ENCODE measurements at places on chromosomes 1 and 21.

DNA sequence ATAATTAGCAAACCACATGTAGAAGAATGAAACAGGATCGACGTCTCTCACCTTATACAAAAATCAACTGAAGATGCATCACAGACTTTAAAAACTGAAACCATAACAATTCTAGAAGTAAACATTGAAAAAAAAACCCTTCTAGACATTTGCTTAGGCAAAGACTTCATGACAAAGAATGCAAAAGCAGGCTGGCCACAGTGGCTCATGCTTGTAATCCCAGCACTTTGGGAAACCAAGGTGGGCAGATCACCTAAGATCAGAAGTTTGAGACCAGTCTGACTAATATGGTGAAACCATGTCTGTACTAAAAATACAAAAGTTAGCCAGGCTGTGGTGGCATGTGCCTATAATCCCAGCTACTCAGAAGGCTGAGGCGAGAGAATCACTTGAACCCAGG, 1351.7 kb downstream of the MRPL39 start:
- DNase-seq: no peak

DNA sequence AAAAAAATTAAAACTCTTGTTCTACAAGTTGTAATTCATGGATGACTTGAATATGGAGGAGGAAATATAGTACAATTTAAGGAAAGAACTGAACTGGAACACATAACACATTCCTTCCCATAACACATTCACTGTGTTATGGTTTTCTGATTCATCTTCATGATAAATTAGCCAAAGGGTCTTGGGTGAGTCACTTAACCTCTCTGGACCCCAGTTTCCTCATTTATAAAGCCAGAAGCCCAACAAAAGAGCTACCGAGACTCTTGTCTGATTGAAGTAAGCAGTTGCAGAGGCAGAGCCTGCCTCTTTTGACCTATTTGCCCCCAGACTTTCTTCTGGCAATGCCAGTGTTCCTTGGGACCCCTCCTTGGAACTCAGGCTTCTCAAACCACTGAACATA, 161.9 kb upstream of the KCTD3 start:
- DNase-seq: no peak

DNA sequence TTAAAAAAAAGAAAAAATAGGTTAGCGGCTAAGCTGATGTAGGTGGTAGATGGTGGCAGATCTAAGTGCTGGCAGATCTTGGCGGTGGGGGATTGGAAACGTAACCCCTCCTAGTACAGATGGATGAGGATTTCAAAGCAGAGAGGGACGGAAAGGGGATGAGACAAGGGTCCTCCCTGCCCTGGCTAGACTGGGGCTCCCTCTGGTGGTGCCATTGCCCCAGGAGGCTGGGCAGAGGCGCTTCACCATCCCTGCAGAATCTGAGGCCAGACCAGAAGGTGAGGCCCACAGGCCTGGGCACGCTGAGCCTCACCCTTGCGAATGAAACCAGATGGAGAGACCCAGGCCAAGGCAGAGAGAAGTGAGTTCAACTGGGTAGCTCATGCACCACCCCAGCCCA, 7.0 kb upstream of the PLEKHA6 start:
- no peak for DNase-seq

DNA sequence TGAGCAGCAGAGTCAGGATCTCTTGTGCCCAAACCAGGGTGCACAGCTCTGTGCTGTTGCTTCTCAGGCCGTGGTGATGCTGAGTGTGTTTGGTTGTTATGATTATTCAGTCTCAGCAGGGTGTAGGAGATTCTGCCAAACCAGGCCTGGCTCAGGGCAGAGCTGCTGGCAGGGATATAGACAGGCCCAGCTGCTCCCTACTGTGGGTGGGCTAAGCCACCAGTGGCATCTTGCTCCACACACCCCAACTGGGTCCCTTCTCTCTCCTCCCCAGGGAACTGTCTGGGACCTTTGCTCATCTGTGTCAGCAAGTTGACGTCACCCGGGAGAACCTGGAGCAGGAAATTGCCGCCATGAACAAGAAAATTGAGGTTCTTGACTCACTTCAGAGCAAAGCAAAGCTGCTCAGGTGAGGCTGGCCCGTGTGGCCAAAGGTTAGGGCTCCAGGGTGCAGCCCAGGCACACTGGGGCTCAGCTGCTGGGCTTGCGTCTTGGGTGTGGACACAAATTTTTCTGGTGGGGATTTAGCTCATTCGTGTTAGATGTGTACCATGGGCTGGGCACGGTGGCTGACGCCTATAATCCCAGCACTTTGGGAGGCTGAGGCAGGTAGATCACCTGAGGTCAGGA, 9.9 kb upstream of the MIIP start:
- DNase-seq: no peak

- DNase-seq: no peak
Measured at GRCh38 chr1:185861630-185862029, 127.4 kb downstream of the HMCN1 start.

DNA sequence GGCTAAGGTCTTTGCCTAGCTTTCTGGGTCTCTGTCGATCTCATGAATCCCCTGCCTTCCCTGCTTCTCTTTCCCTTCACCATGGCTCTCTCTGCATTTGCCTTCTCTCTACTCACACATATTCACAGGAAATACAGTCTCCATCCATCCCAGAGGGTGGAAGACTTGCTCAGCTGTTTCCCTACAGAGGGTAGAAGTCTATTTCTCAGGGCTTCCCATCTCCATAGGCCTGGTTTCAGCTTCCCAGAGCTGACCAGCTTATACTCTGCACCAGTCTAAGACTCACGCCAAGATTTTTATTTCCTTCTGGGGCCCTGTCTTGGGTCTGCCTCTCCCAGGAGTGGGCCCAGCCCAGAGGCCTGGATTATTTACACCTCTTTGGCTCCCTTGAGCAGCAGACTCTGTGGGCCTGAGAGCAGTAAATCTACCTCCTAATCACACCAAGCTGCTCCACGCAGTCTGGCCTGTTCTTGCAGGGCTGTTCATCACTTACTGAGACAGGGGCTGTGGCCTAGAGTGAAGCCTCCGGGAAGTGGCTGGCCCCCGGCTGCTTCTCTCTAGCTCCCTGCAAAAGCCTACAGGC, 102.5 kb downstream of the PLXNA2 start:
- no peak for DNase-seq

DNA sequence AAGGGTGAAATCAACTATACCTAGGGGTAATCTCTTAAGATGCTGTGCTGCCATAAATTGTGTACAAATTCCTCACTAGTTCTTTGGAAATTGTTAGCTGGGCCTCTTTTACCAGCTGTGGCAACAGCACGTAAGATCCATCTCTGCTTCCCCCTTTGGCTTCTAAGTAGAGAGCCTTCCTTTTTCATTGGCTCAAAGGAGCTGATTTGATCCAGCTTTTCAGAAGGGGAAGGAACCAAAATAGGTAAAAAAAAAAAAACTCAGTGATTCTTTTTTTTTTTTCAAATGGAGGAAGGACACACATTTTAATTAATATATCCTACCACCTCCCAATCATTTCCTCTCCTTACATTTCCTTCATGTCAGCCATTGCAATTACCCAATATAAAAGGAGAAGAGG, 4.0 kb upstream of the RCAN1 start:
- DNase-seq: no peak

- no peak for DNase-seq
Measured at GRCh38 chr1:33273406-33273805, 17.1 kb downstream of the ZNF362 start.

DNA sequence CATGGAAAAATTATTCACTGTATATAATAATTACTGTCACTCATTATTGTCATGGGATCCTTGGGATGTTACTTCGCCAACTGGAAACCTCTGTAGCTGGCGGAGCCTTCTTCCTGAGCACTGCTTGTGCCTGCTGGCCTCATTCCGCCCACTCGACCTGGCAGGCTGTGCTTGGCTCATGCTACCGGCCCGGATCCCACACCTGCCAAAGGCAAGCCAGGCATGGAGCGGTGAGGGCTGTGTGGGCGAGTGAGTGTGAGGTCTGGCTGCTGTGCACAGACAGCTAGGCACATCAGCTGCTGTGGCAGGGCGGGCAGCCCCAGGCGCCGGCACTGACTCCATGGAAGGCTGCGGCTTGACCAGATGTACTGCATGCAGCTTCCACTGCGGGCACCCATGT, 78.4 kb downstream of the DISP1 start:
- DNase-seq: no peak

DNA sequence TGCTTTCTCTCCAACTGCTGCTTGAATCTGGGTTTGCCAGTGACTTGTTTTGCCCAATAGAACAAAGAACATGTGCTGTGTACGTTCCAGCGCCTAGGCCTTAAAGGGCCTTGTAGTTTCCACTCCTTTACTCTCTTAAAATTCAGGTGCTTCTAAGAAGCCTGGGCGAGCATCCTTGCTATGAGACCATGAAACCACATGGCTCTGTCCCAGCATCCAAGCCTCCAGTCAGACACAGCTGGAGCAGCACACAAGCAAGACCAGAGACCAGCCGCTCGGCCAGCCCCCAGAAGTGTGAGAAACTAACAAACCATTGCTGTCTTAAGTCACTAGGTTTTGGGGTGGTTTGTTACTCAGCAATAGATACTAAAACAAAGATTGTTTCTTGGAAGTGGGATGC, 15.1 kb downstream of the PLEKHO1 start:
- DNase-seq: no peak

GRCh38 chr1:22055463-22055862, 3.0 kb downstream of the CDC42 start:
- no peak for DNase-seq

GRCh38 chr1:97758541-97759057, 162.2 kb downstream of the DPYD start:
- no peak for DNase-seq

GRCh38 chr1:34265396-34265795, 88.7 kb downstream of the C1orf94 start:
- no peak for DNase-seq

GRCh38 chr1:24156542-24157260, 13.8 kb upstream of the IL22RA1 start:
- DNase-seq: no peak

- DNase-seq: no peak
Measured at GRCh38 chr1:228006786-228007048, at the start of gene WNT3A. Gene WNT3A, plus strand, starts transcription at chr1:228006998. Its CDS starts 131 bp downstream, at chr1:228007129.

GRCh38 chr1:223739366-223740037, 27.2 kb downstream of the CAPN2 start:
- no peak for DNase-seq

DNA sequence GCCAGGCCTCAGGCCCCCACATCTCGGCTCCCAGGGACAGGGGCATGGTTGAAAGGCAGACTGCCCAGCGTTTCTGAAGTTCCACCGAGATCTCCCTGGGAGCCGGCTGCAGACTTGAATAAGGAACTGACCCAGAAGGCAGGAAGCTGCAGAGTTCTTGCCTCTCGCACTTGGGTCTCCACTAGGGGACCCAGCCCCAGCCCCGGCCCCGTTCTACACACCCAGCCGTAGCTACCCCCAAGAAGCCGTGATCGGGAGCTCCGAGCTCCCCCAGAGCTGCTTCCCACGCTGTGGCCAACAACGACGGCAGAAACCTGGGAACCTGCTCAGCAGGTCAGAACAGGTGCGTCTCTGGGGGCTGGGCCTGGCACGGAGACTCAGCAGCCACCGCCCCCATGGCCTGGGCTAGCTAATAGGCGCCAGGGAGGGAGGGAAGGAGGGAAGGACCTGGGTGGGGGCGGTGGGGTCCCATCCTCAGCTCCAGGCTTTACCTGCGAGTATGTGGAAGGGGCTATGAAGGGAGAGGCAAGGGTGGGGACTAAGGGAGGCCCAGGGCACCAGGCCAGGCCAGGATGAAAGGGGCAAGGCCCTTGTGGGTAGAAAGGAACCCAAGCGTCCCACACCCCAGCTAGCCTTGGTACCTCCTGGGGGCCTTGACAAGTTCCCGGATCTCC, at the start of gene NECTIN4:
TSS of gene NECTIN4 (minus strand) at position 308 of the 674 bp plus-strand sequence. CDS start at position 46, 262 bp downstream.
- no peak for DNase-seq

DNA sequence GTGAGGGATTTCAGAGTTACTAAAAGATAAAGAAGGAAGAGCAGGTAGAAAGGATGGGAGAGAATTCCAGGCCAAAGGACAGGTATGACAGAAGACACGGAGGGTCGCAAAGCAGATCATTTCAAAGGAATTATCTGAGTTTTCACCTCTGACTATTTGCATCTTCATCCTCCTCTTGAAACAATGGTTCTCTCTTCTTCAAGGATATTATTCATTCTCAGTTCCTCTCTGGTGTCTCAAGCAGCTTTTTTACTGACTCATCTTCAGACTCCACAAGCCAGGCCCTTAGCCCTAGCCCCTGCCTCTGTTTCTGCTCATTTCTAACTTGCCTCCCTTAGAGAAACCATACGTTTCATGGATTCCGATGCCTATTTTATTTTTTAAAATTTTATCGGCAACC, 15.0 kb downstream of the DDX59 start:
- DNase-seq: no peak

- DNase-seq: no peak
Measured at GRCh38 chr1:7407980-7408770, 362.9 kb upstream of the VAMP3 start.
